NCI-H1694 (cell line): ENCODE measurements at places on chromosomes 3 and 15.

DNA sequence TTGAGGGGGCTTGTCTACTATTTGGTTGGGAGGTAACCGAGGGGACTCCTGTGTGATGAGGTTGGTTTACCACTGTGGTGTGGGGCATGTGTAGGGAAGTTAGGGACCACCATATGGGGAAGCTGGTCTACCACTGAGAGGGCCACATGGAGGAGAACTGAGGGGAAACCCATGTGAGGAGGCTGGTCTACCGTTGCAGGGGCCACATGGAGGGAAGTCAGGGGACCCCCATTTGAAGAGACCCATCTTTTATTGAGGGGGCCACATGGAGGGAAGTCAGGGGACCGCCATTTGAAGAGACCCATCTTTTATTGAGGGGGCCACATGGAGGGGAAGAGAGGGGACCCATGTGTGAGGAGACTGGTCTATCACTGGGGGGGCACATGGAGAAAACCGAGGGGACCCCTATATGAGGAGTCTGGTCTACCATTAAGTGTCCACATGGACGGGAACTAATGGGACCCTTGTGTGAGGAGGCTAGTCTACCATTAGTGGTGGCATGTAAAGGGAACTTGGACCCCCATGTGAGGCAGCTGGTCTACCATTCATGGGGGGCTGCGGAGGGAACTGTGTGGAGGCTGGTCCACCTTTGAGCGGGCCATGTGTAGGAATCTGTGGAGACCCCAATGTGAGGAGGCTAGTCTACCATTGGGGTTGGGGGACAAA lies 165.5 kb downstream of the FBLN2 start:
- no peak for DNase-seq

DNA sequence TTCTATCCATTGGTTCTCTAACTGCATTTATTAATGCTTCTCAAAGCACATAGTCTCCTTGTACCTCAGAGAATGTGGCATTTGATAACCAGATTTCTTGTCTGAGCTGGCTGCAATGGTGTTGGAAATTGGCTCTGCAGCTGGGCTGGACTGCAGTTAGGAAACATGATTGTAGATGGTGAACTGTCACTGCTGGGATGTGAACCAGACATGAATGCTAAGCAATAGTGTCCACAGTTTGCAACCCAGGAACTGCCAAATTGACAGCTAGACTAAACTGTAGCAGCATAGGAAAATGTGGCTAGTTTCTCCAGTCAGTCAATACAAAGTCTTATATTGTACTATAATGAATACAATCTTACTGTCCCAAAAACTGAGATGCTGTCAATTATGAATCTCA lies 656.6 kb upstream of the GOLIM4 start:
- DNase-seq, result no peak

DNA sequence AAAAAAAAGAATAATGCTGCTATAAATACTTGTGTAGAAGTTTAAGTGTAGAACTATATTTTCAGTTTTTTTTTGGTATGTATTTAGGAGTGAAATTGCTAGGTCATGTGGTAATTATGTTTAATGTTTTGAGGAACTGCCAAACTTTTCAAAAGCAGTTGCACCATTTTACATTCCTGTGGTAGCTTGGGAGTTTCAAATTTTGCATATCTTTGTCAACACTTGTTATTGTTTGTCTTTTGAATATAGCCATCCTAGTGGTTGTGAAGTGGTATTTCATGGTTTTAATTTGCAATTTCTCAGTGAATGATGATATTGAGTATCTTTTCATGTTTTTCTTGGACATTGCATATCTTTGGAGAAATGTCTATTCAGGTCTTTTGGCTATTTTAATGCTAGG lies 30.4 kb downstream of the SKIL start:
- no peak for DNase-seq

- no peak for DNase-seq
Measured at GRCh38 chr15:51732646-51733045, 4.8 kb downstream of the LYSMD2 start.

DNA sequence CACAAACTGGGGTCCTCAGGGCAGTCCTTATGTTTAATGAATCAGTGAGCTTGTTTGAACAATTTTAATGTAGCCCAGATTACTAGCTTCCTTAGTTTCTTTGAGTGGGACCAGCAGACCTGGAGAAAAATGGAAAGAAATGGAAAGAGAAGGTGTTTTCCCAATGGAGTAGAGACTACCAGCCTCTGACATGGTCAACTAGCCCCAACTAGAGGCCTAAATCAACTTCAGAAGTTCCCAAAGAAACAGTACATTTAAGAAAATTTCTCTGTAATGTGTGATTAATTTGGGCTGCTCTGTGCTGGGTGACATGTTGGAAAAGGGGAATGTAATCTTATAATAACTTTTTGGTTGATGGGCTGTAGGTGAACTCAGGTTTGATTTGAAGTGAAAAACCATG lies 310.9 kb downstream of the MFSD1 start:
- DNase-seq, result no peak

DNA sequence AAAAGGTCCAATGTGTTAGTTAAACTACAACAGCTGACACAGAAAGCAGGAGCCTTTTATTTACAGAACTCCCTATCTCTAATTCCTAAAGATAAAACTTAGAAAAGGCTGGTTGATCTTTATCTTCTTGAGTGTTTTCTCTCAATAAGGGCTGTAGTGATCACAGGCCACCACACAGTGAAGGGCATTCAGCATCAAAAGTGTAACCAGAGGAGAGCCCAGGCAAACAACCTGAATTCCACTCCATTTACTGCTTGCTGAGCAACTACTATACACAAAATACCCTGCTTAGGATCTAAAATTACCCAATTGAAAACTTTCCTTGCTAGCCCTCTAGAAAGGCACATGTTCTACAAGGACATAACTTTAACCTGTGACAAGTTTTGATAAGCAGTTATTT lies 122.7 kb downstream of the MEIS2 start:
- no peak for DNase-seq

DNA sequence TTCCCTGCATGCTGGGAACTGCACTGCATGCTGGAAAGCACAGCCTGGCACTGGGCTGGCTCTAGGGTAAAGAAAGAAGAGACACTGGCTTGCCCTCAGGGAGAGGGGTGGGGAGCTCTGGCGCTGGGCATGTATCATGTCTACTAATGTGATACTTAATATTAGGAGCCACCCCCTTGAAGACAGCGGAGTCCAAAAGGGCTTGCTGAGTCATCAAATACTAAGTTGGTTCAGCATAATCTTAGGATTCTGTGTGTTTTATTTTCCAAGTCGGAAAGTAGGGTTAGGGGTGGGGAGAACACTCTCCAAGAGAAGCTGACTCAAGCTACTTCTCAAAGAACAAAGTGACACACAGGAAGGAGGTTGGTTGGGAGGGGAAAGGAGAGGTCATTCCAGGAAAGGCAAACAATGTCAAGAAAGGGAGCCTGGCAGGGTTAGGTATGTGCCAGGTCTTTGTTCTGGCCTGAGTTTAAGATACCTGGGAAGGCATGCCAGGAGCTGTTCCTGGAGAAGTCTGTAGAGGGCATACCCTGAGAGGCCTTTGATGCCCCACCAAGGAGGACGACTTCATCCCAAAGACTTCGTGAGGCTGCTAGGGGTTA lies 237.8 kb upstream of the NR2E3 start:
- DNase-seq, result no peak

GRCh38 chr3:11698326-11699082 lies 54.8 kb upstream of the VGLL4 start:
- DNase-seq, result no peak

DNA sequence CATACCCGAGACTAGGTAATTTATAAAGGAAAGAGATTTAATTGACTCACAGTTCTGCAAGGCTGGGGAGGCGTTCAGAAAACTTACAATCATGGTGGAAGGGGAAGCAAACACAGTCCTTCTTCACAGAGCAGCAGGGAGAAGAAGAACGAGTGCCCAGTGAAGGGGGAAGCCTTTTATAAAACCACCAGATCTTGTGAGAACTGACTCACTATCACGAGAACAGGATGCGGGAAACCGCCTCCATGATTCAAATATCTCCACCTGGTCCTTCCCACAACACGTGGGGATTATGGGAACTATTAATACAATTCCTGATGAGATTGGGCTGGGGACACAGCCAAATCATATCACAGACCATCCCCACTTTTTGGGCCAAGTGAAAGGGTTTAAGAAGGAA lies 58.8 kb upstream of the CTXND1 start:
- DNase-seq, result no peak

- no peak for DNase-seq
Measured at GRCh38 chr3:128874481-128875180, 4.8 kb upstream of the ACAD9 start.

- DNase-seq, result no peak
Measured at GRCh38 chr3:30553641-30554316, 52.6 kb upstream of the TGFBR2 start.

DNA sequence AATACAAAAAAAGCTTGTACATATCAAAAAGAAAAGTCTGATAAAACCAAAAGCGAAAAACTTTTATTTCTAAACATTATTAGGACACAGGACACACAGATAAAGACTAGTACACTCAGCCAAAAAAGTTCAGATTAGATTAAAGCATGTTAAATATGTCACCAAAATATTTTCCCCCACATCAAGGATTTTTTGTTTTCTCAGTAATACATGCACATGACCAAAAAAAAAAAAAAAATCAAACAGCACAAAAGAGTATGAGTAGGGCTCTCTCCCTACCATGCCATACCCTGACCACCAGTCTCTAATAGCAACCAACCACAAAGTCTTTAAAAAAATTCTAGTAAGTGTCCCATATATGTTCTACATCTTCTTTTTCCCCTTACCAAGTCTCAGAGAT lies 77.4 kb downstream of the LRRFIP2 start:
- no peak for DNase-seq

- peak; percentile 11 for DNase-seq
Measured at GRCh38 chr3:27659279-27660021, 62.7 kb downstream of the EOMES start.

GRCh38 chr15:22980189-22981050 lies at the start of gene CYFIP1:
CYFIP1 (minus strand) TSS chr15:22980368; CDS start chr15:22947285, 33,083 bp downstream.
- no peak for DNase-seq

GRCh38 chr3:143002727-143003126 lies 1.4 kb downstream of the U2SURP start:
- no peak for DNase-seq

GRCh38 chr3:45487508-45487907 lies 99.1 kb downstream of the LARS2 start:
- DNase-seq, result no peak

- no peak for DNase-seq
Measured at GRCh38 chr15:32817577-32817976, 99.8 kb downstream of the GREM1 start.

DNA sequence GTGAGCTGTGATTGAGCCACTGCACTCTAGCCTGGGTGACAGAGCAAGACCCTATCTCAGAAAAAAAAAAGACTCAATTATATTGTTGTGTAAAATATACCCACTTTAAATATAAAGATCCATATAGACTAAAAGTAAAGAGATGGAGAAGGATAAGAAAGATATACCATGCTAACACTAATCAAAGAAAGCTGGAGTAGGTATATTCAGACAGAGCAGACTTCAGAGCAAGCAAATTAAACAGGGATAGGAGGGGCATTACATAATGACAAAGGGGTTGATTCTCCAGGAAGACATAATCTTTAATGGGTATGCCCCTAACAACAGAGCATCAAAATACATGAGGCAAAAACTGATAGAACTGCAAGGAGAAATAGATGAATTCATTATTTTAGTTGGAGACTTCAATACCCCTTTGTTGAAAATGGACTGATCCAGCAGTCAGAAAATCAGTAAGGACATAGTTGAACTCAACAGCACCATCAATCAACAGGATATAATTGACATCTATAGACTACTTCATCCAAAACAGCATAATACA lies 31.1 kb upstream of the RNU6-1 start:
- DNase-seq, result no peak

GRCh38 chr3:191051037-191051436 lies 148.0 kb upstream of the OSTN start:
- DNase-seq, result peak; percentile 29

GRCh38 chr3:47643092-47643491 lies 64.4 kb upstream of the CSPG5 start:
- no peak for DNase-seq

DNA sequence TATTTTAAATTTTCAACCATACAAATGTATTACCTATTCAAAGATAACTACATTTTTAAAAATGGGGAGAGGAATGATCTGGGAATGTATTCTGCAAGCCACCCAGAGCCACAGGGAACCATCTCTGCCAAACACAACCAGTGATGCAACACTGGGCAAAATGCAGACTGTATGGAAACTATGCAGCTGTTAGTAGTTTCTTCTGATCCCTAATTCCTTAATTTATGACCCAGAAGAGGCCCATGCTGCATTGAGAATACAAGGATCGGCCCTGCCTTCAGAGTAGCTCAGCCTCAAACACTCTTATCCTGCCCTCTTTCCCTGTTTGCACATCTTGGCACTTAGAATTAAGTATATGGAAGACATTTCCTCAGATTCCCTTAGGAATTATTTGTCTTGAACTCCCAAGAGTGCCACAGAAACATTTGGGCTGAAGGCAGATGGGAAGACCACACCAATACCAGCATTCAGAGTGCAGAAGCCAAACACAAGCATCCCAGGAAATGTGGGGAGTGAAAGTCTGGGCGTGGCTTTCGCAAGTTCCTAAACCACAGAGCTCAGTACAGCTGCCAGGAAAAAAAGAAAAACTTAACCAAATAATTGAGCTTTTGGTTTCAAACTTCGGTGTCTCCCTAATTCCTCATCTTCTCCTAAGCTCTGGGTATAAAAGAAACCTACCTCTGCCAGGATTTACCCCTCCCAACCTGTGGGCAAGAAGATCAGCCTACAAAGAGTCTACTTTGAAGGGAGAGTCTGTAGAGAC lies 5.3 kb downstream of the SNUPN start:
- DNase-seq, result no peak

- DNase-seq, result no peak
Measured at GRCh38 chr15:74044267-74045110, 37.9 kb downstream of the GOLGA6A start.

DNA sequence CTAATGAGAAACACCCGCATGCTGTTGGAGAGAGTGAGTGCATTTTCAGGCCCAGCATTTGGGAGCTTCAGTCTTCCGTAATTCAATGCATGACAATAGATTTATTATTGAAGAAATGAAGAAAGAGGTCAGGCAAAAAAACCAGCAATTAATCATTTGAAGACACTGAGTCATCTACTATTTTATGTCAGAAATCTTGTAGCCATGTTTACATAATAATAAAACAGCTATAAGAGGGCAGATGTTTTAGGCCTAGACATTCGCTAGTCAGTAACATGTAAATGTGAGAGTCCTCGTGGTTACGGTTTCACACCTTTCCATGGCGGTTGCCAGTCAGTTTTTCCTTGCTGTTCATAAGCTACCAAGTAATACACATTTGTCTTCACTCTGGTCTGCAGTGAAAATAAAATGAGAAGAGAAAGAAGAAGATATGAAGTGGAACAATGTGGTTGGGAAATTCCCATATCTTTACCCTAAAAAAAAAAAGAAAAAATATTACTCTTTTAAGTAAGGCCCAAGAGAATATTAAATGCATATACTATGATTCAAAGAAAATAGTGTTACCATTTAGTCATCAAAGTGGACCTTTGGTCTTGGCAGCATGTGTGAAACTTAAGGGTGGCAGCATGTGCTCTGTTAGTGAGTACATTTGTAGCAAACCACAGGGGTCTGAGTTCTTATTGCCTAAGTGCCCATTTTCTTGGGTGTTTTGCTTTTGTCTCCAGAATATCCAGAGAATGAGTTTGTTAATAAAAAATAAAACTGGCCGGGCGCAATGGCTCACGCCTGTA lies 140.5 kb upstream of the TBL1XR1 start:
- DNase-seq, result no peak
